H7 (cell line): ENCODE measurements at places on chromosomes 4 and X. TPM values are rescaled to one million over a fixed set of nuclear protein-coding genes. Genes with fewer than 3 reads are reported as not detected.

GRCh38 chr4:139849219-139849618, 183.6 kb downstream of the MGST2 start:
- DNase-seq: no peak

- DNase-seq: no peak
Observed at GRCh38 chr4:76830964-76831703, 66.8 kb downstream of the SOWAHB start.

DNA sequence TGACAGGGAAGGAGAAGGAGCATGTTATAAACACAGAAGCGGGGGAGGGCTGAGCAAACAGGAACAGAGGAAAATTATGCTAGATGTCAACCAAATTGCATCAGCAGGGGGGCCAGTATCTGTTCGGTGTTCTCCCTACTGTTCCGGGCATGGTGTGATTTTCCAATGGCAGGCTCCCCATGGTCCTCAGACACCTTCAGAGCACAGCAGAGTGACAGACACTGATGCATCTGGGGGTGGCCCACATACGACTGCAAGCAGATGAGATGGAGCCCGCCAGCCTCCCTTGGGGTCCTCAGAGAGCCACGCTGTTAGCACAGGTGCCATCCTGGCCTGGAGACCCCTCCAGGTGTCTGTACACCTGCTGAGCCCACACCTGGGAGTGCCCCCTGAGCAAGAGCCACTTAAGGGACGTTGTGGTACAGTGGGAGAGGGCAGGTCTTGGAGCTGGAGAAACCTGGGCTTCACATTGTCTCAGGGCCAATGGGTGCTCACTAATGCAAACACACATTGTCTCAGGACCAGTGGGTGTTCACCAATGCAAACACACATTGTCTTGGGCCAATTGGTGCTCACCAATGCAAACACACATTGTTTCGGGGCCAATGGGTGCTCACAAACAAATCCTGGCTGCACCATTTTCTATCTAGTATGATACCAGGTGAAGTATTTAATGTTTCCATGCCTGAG, 95.4 kb downstream of the SLC2A9 start:
- DNase-seq: no peak

KLB gene
- total RNA-seq: 0.04 TPM in 1 of 2 replicates, not detected in the other

SHROOM4 gene
- 9.7 and 10.2 TPM in 2 replicates for total RNA-seq

ZFP92 gene
- not detected in 2 replicates for total RNA-seq

VCX3B gene
- total RNA-seq: not detected in 2 replicates

PPP4R3C gene
- total RNA-seq: not detected in 2 replicates

HTN3 gene
- total RNA-seq: not detected in 2 replicates
